Upper lobe of left lung (tissue), 6 donors: ENCODE measurements at places on chromosomes 11 and 22.
A peak's percentile ranks its signal among the peaks of the same experiment; 100 is the strongest.

DNA sequence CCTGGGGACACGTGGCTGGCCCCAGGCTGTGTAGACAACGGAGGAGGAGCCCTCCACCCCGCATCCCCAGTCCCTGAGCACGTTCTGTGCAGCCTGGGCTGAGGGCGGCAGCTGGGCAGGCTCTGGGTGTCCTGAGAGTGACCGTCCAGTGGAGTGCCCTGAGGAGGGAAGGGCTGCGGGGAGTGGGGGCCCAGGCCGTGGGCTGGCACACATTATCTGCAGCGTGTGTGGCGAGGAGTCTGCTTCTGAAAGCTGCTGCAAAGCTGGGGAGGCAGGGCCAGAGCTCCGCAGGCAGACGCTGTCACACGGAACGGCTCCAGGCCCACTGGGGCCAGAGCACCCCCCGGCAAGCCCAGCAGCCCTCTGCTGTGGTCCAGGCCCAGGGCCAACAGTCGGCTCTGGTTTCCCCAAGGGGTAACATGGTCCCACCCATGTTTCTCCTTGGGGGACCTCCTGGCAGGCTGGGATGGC is 835 bp upstream of the ANO9 start:
- no peak for DNase-seq

DNA sequence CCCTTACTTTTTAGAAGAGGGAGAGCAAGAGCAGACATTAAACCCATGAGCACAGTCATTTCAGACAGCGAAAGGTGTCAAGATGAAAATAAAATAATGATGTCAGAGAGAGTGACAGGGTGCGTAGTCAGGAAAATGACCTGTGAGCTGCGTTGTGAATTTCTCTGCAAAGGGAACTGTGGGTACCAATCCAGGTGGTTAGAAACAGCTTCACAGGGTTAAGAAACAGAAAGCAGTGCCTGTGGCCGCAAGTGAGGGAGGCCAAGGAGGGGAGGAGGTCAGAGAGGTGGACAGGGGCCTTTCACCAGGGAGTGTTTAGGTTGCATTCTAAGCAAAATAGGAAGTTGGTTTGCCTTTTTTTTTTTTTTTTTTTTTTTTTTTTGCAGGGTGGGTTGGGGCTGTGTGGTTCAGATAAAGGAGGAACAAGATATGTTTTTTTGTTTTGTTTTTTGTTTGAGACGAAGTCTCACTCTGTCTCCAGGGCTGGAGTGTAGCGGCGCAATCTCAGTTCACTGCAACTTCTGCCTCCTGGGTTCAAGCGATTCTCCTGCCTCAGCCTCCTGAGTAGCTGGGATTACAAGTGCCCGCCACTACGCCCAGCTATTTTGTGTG is 7.9 kb downstream of the TIGD3 start:
- no peak for DNase-seq

DNA sequence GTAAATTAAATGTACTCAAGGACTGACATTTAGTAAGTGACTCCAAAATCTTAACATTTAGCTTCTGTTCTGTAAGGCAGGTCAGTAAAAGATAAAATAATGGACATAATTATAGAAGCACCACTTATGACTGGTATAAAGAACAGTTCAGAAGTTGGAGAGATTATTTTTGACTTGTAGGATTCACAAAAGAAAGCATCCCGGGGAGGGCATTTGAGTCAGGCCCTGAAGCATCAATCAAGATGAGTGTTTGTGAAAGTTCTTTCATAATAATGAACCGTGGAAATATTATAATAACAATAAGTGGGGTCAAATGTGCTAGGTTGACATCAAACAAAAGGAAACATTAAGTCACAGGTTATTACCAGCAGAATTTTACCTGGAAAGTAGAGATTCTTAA is 201.9 kb downstream of the DDX10 start:
- DNase-seq: no peak

GRCh38 chr11:69999721-70000120 is 78.4 kb upstream of the ANO1 start:
- DNase-seq: no peak

DNA sequence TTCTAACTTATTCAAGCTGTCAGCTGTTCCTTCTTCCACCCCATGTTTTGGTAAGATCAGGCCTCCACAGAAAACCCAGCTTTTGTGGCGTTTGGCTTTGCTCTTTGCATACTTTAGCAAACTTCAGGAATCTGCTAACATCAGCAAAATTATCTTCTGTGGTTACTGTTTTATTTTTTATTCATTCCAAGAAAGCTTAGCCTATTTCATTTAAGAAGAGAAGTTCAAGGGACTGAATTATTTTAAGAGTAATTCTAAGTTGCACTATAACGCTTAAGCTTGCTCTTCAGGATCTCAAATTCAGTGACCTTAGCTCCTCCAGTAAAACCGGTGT is 1.1 kb downstream of the JHY start:
- no peak for DNase-seq

DNA sequence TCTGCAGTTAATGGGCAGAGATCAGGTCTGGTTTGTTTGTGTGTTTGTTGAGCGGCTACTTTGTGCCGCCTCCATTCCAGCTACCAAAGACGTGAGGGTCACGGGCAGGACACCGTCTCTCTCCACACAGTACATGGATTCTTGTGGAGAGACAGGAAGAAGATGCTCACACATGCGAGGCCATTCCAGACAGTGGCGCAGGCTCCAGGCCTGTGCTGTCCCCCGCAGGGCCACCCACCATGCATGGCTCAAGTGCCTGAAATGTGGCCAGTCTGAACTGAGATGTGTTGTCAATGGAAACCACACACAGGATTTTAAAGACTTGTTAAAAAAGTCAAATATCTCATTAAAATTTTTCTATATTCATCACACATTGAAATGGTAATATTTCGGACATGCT is 848.3 kb downstream of the TBC1D22A start:
- DNase-seq: no peak

GRCh38 chr22:38437416-38437815 is 17.6 kb downstream of the KCNJ4 start:
- DNase-seq: no peak

GRCh38 chr11:834371-835316 is 1.9 kb downstream of the CD151 start:
- DNase-seq: peak; percentile 93

DNA sequence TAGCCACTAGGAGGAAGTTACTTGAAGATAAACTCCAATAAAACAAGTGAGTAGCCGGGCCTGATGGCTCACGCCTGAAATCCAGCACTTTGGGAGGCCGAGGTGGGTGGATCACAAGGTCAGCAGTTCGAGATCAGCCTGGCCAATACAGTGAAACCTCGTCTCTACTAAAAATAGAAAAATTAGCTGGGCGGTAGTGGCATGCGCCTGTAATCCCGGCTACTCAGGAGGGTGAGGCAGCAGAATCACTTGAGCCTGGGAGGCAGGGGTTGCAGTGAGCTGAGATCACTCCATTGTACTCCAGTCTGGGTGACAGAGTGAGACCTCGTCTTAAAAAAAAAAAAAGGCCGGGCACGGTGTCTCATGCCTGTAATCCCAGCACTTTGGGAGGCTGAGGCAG is 34.0 kb upstream of the CLPB start:
- DNase-seq: no peak

GRCh38 chr11:123587044-123587443 is 67.4 kb downstream of the SCN3B start:
- no peak for DNase-seq

GRCh38 chr11:34212566-34212965 is 107.1 kb downstream of the NAT10 start:
- no peak for DNase-seq

GRCh38 chr11:116513278-116513823 is 259.4 kb downstream of the BUD13 start:
- no peak for DNase-seq

DNA sequence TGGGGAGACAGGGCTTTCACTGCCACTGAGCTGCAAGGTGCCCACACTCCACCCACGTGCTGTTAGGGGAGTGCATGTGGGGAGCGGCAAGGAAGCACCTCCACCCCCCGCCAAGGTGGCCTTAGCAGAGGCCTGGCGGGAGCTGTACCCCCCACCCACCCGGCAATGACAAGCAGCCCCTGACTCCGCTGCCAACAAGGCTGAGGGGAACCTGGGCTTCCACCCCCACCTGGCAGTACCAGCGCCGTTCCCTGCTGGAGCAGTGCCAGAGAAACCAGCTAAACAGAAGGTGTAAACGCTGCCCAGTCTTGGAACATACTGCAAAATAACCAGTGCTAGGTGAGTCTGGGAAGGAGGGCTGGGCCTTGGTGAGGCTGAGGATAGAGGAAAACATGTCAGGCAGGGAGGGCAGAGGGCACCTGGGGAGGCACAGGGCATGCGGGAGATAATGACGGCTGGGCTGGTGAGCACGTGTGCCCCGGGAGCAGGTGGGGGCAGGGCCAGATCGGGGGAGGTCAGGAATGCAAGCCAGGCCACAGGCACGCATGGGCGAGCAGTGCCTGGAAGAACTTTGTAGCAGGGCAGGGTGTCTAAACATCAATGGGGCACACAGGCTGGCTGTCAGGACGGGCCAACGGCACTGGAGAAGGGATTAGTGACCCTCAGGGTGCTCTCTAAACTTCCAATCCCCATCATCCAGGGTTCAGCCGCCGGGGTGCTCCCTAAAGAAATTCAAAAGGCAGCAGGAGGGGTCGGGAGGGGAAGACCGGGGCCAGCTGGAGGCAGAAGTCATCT is 6.6 kb downstream of the CERK start:
- DNase-seq: no peak

DNA sequence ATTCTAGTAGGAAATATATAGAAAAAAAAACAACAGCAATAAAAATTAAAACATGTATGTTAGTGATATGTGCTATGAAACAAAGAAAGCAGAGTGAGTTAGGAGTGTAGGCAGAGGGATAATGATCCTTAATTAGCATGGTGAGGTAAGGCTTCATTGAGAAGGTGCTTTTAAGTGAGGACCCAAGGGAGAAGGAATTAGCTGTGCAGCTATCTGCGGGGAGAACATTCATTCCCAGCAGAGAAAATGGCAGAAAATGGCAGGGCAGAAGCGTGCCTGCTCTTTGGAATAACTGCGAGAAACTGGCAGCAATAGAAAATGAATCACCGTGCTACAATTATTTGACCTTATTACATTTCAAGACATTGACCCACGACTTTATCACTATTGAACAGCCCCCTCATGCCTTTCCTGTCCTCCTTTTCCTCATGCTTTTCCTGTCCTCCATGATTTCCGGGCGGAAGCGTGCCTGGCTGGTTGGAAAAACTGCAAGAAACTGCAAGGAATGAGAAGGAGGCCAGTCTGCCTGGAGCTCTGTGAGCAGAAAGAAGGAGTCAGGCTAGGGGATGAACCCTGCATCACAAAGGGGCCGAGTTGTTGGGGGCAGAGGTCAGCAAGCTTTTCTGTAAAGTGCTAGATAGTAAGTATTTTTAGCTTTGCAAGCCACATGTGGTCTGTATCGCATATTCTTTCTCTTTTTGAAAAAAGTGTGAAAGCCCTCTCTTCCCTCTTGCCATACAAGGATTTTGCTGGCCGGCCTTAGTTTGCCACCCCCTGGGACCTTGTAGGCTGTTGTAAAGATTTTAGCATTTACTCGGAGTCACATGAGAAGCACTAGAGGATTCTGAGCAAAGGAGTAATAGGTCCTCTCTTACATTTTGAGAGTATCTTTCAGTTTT is 37.1 kb upstream of the SWAP70 start:
- DNase-seq: no peak

DNA sequence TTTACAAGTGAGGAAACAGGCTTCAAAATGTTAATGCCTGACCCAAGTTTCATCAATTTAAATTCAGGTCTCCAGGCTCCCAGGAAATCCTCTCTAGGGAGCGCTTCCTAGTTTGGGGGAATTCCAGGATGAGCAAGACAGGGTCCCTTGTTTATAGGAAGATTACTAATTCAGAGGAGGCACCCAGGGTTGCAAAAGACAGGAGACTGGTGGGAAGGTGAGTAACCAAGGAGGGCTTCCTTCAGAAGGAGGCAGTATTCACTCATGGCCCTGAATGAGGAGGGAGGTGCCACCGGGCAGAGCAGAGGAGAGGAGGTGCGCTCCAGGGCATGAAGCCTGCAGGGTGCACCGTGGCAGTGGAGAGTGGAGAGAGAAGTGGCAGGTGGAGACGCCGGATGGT is 1.6 kb downstream of the TMEM132A start:
- no peak for DNase-seq

GRCh38 chr11:67027483-67027930 is 4.6 kb downstream of the SYT12 start:
- no peak for DNase-seq

DNA sequence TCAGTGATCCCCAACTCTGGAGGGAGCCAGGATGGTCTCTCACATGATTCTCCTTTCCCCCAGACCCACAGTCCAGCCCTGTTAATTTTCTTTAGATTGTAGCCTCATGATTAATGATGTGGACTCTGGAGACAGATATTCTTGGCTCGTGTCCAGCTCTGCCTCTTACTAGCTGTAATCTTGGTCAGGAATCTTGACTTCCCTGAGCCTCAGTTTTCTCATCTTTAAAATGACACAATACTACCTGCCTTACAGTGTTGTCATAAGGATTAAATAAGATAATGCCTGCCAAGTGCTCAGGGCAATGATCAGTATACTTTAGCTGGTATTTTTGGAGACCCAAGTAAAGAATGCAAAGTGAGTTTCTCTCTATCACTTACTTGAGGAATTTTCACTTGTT is 60.0 kb downstream of the SPECC1L start:
- DNase-seq: no peak

GRCh38 chr11:8086001-8086479 is 5.0 kb downstream of the TUB start:
- no peak for DNase-seq

DNA sequence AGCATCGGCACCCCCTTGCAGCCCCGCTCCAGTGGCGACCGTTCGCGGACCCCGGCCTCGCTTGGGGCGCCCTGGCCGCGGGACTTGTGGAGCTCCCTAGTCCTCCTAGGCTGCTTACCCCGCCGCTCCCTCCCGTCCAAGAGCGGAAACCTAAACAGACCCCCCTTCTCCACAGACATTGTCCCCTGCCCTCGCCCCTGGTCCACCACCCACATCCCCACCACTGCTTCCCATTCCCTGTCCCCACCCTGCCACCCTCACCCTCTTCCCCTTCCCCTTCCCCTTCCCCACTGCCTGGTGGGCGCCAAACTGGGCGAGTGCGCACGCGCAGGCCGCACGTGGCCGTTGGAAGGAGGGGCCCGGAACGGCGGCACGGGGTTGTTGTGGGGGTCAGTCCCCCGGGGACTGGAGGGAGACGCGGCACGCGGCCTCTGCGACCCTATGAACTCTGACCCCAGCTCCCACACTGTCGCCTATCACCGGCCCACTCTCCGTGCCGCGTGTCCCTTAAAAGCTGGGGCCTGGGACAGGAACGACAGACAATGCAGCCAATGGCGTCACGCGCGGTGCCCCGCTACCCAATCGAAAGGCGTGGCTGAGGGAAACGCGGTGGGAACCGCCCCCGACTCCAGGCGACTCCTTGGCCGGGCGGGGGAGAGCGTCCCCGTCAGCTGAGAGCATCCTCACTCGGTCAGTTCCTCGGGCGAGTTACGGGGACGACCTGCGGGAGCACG is at the start of gene SNX32:
Gene SNX32, plus strand, starts transcription at position 667 of the 734 bp plus-strand sequence. CDS start 103 bp downstream, outside the sequence.
- DNase-seq: peak; percentile 94

DNA sequence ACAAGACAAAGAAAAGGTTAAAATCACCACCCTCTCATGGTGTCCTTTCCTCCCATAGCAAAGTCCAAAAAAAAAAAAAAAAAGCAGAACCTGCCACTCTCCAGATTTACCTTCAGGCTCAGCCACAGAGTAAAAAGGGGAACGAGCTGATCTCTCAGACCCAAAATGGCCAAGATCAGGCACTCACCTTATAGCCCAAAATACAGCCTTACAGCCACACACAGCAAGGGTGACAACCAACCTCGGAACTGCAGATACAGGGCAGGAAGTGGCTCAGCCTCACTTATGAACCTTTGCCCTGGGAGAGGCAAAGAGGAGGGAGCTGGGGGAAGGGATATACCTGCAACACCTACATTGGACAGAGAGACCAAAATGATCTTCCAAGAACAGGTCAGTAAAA is 4.5 kb downstream of the FHIP1B start:
- DNase-seq: no peak
